ENCODE measurements at places on chromosomes 6 and 20.

GRCh38 chr6:34555007-34555322 lies 1.2 kb downstream of the SPDEF start:
- no peak for DNase-seq

DNA sequence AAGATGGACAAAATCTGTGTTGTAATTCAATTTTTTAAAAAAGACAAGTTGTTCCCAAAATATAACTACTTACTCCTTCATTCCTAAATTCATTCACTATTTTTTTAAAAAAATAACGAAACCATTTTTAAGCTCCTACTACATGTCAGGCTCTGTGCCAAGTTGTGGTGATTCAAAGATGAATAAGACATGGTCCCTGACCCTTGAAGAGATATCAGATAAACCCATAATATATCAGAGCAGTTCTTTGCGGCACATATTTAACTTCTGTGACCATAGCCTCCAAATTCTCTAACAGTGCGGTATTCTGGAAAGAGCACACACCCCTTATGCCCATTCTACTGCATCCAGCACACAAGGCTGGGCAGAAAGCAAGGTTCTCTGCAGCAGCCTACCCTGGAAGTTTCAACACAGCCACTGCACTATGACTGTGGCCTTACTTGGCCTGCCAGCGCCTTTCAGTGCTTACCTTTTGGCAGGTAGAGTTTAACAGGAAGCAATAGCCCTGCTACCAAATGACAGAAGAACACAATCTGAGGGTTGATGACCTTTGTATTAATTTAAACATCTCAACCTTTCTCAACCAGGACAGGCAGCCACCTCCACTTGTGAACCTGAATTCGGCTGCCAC lies 406.5 kb downstream of the BTBD9 start:
- no peak for DNase-seq

DNA sequence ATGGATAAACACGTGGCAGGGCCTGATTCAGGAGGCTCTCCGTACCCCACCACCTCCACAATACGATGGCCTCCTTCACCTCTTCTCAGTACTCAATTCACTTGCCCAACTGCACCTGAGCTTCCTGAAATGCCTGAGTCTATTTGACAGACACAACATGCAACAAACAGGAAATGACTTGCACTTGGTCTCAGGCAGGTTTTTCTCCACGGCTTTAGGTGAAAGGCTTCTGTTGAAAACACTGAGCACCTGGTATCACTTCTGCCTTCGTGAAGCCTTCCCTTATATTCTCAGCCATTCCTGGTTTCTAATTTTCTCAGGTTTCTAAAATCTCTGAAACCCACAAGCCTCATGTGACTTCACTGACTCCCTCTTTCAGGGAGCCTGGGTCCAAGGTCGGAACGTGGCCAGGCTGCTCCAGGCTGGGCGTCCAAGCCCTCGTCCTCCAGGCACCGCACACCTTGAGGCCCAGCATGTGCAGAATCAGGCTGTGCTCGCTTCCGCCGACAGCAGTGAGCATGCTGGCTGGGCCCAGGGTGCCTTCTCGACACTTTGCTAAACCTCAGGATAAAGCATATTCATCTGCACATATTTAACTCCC lies 34.7 kb downstream of the TAF4 start:
- DNase-seq, result no peak

- DNase-seq, result no peak
These were observed 75.1 kb upstream of the DUSP22 start for GRCh38 chr6:217048-217659.

GRCh38 chr20:45969712-45970634 lies 2.0 kb downstream of the ZNF335 start:
- no peak for DNase-seq

DNA sequence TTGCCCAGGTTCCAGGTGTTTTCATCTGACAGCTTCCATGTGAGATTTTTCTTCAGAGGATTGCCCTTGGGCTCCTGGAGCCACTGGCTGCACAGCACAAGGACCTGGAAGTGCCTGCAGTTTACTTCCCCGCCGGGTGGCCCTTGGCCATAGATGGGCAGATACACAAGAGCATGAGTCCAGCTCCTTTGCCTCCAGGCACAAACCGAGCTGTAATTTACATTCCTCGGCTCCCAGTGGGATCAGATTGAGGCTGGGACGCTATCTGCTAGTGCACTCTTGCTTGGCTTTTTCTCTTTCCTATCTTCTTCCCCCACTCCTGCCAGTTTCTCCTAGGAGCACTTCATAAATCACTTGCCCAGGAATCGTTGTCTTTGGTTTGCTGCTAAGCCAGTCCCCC lies 85.4 kb upstream of the RALY start:
- DNase-seq, result no peak

DNA sequence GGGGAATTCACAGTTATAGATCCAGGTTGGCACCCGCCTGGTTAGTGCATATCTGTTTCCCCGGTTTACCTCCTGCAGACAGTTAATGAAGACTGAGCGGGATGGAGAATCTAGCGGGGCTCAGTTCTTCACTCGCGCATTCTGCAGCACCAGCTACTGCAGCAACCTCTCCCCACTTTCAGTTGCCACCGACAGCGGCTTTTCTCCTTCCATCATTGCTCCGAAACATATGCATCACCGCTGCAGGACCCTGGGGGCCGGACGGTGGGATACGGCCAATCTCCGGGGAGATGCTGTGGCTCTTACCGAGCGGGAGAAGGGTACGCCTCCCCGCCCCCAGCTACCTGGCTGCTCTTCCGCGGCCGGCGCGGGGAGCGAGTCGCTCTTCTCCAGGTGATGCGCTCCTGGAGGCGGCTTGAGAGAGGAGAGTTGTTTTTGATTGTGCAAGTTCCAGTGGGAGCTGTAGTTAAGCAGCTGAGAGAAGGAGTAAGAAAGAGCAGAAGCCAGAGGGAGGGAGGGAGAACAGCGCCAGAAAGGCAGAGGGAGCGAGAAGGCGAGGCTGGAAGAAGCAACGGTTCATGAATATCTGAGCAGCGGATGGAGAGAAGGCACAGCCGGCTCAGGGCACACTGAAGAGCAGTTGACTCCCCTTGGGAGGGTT lies at the start of gene SGK1:
SGK1 (minus strand) TSS at position 642 of the 661 bp plus-strand sequence. CDS start 652 bp downstream, outside the sequence.
- DNase-seq, result no peak

DNA sequence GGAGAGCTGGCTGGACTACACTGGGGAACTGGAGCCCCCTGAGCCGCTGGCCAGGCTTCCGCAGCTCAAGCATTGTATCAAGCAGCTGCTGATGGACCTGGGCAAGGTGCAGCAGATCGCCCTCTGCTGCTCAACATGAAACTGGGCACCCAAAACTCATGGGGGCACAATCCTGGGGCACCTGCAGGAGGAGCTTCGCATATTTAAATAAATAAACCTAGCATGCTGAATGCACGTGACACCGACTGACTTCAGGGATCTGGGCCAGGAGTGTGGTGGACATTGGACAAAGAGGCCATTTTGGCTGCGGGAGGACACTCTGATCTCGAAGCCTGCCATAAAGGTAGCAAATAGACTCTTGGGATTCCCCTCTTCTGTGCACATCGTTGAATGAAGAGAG lies 6.8 kb downstream of the SCAND1 start:
- no peak for DNase-seq

DNA sequence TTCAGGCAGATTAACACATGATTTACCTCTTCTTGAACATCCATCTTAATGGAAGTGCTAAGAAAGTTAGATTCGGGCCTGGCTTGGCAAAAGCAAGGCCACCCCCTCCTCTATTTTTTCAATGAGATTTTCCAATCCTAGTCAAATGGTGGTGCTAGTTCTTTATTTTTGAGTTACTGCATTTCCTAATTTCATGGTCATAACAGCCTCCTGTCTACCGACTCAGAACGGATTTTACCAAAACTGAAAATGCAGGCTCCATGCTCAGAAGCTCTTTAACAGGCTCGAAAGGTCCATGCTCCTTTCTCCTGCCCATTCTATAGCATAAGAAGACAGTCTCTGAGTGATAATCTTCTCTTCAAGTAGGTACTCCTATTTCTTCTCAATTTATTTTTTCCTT lies 117.2 kb upstream of the ESR1 start:
- no peak for DNase-seq

DNA sequence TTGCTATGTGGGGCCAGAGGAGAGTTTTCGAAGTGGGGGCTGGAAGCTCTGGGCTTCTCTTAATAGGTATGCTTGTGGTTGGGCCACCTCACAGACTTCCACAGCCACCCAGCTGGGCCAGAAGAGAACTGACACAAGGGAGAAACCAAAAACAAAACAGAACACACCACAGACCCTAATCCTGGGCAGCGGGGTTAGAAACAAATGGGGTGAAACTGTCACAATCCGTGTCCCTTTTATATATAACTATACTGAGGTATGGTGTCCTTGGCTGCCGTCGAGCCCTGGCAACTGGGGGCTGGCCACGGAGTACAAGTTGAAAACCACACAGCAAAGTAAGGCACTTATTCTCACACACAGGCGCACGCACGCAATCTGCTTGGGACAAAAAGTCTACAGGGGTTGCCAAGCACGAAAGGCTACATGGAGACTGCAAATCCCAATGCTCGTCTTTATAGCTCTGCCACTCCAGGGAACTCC lies 78.3 kb downstream of the TRAM2 start:
- DNase-seq, result no peak

GRCh38 chr6:169723991-169724493 lies 258 bp downstream of the PHF10 start:
- DNase-seq, result no peak

DNA sequence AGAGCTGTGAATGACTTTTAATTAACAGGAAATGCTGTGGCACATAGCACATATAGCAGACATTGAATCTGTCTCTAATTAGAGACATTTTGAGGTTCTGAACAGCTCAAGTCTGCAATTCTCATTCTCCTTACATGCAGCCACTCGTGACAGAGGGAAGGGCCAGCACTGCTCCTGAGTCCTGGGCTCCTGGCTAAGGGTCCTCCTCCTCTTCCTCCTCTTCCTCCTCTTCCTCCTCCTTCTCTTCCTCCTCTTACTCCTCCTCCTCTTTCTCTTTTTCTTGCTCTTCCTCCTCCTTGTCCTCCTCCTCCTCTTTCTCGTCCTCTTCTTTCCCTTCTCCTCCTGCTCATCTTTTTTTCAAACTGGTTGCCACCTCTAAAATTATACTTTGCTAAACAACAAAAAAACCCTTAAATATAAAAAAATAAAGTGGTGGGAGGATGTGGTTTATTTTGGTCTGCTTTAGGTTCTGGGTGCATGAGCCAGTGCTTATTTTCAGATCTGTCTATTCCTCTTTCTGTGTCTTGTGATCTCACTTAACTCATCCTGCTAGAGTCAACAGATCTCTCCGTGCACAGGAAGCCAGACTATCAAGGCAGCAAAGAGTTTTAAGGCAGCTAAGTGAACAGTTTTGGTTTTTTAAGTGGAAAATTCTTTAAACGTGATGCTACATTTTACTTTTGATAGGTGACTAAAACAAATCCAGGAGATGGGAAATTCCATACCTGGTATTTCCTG lies 159.3 kb downstream of the CD83 start:
- DNase-seq, result no peak

- DNase-seq, result no peak
These were observed 42.8 kb upstream of the PSMF1 start for GRCh38 chr20:1075616-1076015.

GRCh38 chr6:160368670-160369069 lies 20.5 kb downstream of the SLC22A3 start:
- no peak for DNase-seq

DNA sequence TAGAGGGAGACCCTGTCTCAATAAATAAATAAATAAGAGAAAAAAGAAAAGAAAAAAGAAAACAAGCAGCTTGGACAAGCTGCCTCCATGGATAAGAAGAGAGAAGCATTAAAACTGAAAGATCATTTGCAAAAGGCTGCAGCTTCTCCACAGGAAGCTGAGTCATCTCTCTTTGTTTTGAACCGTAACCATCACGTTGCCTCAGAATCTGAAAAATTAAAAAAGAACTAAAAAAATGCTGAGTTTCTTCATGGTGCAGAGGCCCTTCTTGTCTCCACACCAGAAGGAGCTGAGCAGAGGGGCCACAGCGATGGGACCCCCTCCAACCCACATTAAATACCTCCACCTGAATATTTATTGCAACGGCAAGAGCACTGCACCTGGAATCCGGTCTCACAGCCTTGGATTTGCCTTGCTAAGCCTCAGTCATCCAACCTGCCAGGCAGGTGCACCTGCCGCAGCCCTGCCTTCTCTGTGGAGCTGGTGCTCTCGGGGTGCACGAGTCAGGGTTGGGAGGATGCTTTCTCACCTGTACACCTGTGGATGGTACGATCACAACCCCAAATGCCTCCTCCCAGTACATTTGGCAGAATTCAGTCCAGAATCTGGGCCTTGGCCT lies 28.1 kb downstream of the TOX2 start:
- DNase-seq, result no peak

GRCh38 chr6:132511210-132511830 lies 1.6 kb downstream of the STX7 start:
- no peak for DNase-seq

GRCh38 chr20:34089655-34090345 lies 22.2 kb downstream of the EIF2S2 start:
- no peak for DNase-seq

DNA sequence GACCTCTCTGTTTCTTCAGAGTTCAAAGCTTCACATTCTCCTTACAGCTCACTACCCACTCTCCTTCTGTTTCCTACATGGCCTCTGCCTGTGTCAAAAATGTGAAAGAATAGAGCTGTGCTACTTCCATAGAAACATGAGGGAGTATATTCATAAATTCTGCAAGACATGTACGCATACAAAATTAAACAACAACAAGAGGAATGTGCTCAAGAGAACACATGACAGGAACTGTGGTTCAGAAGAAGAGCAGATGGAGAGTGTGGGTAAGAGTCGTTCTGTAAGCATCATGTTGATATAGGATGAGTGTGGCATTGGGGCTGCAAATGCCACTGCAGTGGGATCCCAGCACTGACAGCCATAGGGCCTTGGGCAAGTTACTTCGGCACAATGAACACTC lies 266.6 kb upstream of the SASH1 start:
- DNase-seq, result no peak

- DNase-seq, result no peak
These were observed 86.1 kb upstream of the ZNF217 start for GRCh38 chr20:53679597-53680309.

- no peak for DNase-seq
These were observed 93.9 kb upstream of the HDAC2 start for GRCh38 chr6:114064862-114065261.

- DNase-seq, result no peak
These were observed 862 bp upstream of the SOBP start for GRCh38 chr6:107488875-107489635.

DNA sequence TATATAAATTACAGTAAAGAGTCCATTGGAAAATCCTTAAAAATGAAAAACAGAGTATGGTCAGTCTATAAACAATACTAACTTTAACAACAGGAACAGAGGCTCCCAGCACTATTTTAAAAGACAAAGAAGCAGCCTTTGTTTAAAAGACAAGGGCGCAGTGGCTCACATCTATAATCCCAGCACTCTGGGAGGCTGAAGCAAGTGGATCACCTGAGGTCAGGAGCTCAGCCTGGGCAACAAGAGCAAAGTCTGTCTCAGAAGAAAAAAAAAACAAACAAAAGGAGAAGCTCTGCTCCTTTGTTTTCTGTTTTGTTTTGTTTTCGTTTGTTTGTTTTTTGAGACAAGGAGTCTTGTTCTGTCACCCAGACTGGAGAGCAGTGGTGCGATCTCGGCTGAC lies 89.4 kb downstream of the DTNBP1 start:
- no peak for DNase-seq

All from stimulated activated CD8-positive, alpha-beta memory T cell treated with anti-CD3 and anti-CD28 coated beads, Interleukin-4, amount 100 ng/mL, for 1 hour (primary cell).